B cell (primary cell): ENCODE measurements at places on chromosomes 6 and 20. TPM values are rescaled to one million over a fixed set of nuclear protein-coding genes. Genes with fewer than 3 reads are reported as not detected.

RNF182 gene
- polyA plus RNA-seq, result 0.12 TPM in 1 of 2 replicates, not detected in the other

TENT5A gene
- 3.9 and 5.1 TPM in 2 replicates for polyA plus RNA-seq

GRCh38 chr6:87806635-87807034 lies 104.6 kb upstream of the AKIRIN2 start:
- no peak for DNase-seq
- no peaks in the 10 kb centered on the region for H3K27me3 ChIP-seq
- H3K4me1 ChIP-seq, result peaks cover 29% of the 10 kb centered on the region
- no peak overlapping the region for H3K27ac ChIP-seq
- H3K36me3 ChIP-seq, result no peaks in the 10 kb centered on the region
- no peak overlapping the region for H3K4me3 ChIP-seq

- H3K36me3 ChIP-seq, result no peaks in the 10 kb centered on the region
- peak; percentile 45 for DNase-seq
- no peak overlapping the region for H3K4me3 ChIP-seq
- H3K27me3 ChIP-seq, result no peaks in the 10 kb centered on the region
- H3K27ac ChIP-seq, result peak overlapping the region; percentile 13
- H3K4me1 ChIP-seq, result peaks cover 33% of the 10 kb centered on the region
Measured at GRCh38 chr20:49166534-49167449, 21.3 kb downstream of the STAU1 start.

DNA sequence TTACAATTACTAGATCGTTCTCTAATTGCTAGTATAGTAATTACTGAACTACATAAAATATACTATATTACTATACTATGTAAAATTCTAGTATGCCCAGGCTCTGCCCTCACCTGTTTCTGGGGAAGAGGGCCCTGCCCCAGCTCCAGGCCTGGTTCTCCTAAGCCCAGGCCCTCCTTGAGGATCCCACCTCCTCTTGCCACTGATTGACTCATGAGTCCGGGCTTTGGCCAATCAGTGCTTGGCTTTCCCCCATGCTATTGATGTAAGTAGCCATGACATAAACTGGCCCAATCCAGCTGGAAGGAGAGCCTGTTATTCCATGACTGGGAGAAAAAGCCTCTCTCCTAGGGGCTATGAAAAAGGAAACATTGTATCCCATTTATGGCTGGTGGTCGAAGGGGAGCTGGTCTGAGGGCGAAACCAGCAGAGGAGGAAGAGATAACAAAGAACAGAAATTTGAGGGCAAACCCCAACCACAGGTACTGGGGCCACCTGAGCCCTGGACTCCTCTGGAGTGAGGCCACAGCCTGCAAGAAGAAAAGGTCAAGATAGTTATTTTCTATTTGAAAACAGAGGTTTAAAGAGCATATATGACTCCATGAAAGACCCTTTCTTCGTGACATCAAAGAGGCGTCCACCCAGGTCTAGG lies 129.3 kb upstream of the CD93 start:
- H3K27me3 ChIP-seq, result no peaks in the 10 kb centered on the region
- no peak overlapping the region for H3K27ac ChIP-seq
- DNase-seq, result no peak
- no peak overlapping the region for H3K4me3 ChIP-seq
- no peaks in the 10 kb centered on the region for H3K4me1 ChIP-seq

- H3K4me1 ChIP-seq, result no peaks in the 10 kb centered on the region
- no peaks in the 10 kb centered on the region for H3K36me3 ChIP-seq
- no peak overlapping the region for H3K4me3 ChIP-seq
- H3K27me3 ChIP-seq, result no peaks in the 10 kb centered on the region
- H3K27ac ChIP-seq, result no peak overlapping the region
- DNase-seq, result no peak
Measured at GRCh38 chr6:140434761-140435160, 1060.3 kb upstream of the CITED2 start.

- H3K4me3 ChIP-seq, result no peak overlapping the region
- H3K27ac ChIP-seq, result no peak overlapping the region
- no peaks in the 10 kb centered on the region for H3K36me3 ChIP-seq
- no peak for DNase-seq
- H3K4me1 ChIP-seq, result no peaks in the 10 kb centered on the region
Measured at GRCh38 chr6:89605861-89606260, 32.7 kb downstream of the LYRM2 start.
